ENCODE measurements at places on chromosomes 2 and 18. TPM values are rescaled to one million over a fixed set of nuclear protein-coding genes. Genes with fewer than 3 reads are reported as not detected.

DNA sequence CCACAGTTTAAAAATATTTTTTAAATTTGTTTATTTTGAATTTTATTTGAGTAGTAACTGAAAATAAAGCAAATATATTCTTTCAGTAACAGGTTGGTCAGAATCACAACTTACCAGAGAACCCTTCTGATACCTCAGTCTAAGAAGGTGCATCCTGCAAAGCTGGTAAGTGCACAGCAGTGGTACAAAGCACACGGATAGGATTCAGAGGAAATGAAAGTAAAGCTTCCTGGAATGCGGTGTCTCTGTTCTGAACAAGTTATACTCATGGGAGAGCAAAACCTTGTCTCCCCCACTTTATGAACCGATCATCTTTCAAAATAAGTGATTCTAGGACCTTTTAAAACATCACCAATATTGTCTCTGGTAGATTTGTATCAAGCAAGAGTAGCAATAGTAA lies 398.3 kb downstream of the TMX3 start:
- peak; percentile 15 for DNase-seq

DNA sequence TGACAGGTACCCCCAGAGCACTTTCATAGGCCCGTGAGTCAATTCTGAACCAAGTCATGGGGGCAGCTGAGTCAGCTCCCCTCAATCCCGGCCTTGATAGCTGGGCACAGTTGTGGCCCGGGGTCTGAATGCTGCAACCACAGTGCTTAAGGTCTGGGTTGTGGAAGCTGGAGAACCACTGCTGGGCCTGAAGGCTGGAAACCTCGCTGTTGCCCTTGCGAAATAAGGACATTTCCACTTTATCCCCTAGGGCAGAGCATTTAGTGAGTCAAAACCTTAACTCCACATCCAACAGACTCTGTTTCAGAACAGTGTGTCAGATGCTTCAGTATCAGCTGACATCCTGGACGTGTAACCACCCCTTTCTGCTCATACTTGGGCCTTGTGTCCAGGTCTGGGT lies 58.6 kb downstream of the SP110 start:
- DNase-seq: no peak

- DNase-seq: no peak
These were observed 49.8 kb downstream of the PLB1 start for GRCh38 chr2:28545590-28546200.

- DNase-seq: no peak
These were observed 1090.8 kb downstream of the BCL11A start for GRCh38 chr2:59462422-59463197.

DNA sequence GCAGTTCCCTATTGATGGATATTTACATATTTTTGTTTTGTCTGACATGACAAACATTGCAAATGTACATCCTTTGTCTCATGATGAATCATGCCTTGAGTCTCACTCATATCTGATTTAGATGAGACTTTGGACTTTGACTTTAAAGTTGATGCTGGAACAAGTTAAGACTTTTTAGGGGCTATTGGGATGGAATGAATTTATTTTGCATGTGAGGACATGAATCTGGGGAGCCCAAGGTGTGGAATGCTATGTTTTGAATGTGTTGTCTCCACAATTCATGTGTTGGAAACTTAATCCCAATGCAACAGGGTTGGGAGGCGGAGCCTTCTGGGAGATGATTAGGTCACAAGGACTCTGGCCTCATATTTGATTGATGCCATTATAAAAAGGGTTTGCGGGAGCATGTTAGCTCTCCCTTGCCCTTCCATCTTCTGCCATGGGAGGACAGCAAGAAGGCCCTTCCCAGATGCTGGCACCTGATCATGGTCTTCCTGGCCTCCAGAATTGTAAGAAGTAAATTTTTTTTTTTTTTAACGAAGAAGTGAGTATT lies 29.1 kb upstream of the INO80D start:
- no peak for DNase-seq

GRCh38 chr2:25684577-25685473 lies 11.4 kb upstream of the DTNB start:
- no peak for DNase-seq

DNA sequence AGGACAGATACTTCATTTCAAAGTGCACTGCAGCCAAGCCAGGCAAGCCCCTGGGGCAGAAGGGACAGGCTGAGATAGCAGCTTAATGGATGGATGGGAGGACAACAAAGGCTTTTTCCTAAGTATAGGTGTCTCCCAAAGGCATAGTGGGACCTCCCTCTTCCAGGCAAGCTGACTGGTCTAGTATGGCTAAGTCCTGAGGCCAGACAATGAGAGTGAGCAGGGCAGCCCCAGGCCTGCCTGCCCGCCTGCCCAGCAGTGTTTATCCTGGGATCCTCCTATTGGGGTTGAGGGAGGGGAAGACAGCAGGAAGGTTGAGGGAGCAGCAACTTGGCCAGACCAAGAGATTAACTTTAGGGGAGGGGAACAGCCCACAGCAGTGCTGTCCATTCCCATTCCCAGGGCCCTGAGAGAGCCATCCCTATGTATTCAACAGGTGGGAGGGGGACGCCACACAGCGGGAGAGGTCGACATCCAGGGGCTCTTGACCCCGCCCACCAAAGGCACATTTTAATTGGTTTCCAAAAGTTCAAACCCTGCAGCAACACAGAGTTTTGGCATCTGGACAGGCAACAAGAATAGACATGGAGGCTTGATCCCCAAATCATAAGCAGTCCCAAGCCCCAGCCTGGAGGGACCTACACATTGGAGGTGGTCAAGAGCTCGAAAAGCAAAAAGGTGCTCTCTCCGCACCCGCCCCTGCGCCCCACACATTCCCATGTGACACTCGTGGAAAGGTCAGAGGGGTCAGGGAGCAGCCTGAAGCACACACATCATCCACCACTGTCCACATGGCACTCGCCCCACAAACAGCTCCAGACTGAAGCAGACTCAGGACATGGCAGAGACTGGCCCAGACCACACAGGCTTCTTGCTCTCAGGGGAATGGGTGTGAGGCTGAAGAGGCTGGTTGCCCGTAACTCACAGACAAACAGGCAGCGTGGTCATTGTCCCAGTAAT lies 2.9 kb upstream of the SFXN5 start:
- no peak for DNase-seq

GRCh38 chr18:8084160-8084559 lies 517.0 kb downstream of the PTPRM start:
- DNase-seq: peak; percentile 32

GRCh38 chr2:143128681-143129580 lies at the start of gene ARHGAP15:
ARHGAP15 (plus strand) TSS chr2:143129419.
- DNase-seq: peak; percentile 21

DNA sequence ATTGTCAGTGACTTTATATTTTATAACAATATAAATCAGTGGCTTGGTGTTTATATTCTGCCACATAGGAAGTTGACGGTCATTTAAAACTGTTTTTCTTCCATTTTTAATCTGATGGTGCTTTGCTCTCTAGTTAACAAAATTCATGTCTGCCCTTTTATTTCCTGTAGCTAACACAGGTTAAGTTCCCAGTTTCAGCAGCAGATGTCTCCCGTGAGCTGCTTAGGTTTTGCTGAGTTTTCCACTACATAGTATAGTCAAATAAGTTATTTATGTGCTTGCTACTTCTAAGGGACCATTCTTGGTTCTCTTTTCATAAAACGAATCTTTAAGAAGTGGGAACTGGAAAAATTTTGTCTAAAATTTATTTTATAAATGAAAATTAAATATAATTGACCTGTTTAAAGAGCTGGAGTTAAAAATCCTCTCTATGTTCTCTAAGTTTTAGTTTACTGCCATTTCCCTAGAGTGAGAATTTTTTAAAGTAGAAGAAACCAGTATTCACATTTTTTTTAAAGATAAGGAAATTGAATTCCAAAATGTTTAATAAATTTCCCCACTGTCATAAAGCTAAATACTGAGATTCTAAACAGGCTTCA lies 20.6 kb downstream of the HTR2B start:
- DNase-seq: peak; percentile 67

- DNase-seq: peak; percentile 43
These were observed at the start of gene SESTD1 for GRCh38 chr2:179264368-179265081. SESTD1 (minus strand) TSS chr2:179264832; CDS start chr2:179191841, 72,991 bp downstream.

GRCh38 chr2:152611458-152612231 lies 105.6 kb downstream of the PRPF40A start:
- DNase-seq: peak; percentile 77

- DNase-seq: no peak
These were observed 450.2 kb downstream of the ERBB4 start for GRCh38 chr2:212088353-212088752.

DNA sequence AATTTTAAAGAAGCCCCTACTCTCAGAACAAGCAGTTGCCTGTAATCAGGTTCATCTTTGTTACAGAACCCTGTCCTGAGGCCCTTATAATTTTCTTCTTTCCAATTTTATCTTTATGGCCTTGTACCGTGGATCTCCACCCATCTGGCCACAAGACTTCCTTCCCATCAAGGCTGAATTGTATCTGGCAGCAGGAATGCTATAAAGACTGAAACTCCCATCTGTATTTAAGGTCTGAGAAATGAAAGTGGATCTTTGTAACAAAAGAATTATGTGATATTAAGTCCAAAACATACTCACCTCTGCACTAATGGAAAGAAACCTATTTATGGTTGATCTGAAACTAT lies 91.8 kb downstream of the METTL8 start:
- peak; percentile 61 for DNase-seq

GRCh38 chr2:26532301-26533250 lies 54.7 kb upstream of the OTOF start:
- no peak for DNase-seq

DNA sequence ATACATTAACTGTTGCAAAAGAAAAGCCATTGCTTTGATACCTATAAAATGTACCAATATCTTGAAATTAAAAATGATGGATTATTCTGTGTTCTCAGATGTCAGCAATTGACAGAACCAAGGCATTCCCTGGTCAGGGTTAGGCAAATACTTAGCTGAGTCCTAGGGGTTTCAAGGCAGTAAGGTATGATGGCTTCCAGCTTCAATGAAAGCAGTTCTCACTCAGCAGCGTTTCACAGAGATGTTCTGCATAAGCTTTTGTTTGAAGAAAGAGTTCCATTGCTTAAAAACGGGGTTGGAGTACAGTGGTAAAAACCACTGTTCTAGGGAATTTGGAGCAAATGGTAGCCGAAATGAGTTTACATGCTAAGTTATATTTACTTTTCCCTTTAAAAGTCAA lies 17.0 kb upstream of the KANSL1L start:
- DNase-seq: no peak

GRCh38 chr18:27062802-27063201 lies 122.3 kb downstream of the CHST9 start:
- no peak for DNase-seq

GRCh38 chr2:233833345-233833744 lies 21.0 kb downstream of the HJURP start:
- peak; percentile 50 for DNase-seq

- DNase-seq: no peak
These were observed 103.2 kb upstream of the MMADHC start for GRCh38 chr2:149690825-149691224.

DNA sequence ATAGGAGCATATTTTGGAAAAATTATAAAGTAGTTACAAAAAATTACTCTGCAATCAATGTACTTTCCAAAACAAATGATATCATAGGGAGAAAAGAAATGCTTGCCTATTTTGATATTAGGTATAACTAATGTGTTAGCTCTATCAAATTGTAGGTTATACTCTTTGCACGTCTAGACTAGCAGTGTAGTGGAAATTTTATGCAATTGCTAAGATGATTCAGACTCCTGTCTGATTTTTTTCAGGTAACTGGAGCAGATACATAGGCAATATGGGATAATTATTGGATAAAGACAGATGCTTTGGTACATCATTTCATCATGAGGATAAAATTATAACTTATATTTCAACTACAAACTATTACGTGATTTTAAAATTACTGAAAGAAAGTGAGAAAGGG lies 918.3 kb downstream of the EPHA4 start:
- no peak for DNase-seq

DNA sequence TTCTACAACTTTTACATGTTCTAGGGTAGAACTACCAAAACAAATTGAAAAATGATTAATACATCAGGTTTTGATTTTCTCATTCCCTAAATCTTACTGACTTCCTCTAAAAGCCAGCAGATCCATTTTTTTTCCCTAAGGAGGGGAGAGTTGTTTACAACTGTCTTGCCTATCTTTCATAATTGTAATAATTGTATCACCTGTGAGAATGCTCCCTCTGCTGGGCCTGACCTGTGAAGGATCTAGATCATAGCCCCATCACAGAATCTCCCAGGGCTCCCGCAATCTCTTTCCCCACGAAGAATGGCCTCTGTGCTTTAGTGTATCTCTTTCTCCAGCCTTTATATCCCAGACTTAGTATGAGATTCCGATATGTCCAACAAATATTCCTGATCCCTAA lies 9.1 kb downstream of the LOXL3 start:
- DNase-seq: no peak

DNA sequence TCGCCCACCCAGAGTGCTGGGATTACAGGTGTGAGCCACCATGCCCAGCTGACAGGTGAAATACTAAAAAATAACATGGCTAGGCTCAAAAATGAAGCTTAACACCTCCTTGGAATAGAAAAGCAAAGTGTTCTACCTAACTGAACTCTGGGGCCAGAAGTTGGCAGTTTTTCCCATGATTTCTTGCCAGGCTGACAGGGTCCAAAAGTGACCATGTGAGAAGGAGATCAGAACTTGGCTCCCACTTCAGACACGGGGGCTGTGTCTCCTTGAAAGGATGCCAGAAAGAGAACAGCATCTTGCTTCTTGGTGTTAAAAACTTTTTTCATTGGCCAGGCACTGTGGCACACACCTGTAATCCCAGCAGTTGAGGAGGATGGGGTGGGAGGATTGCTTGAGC lies 47.0 kb downstream of the BMPR2 start:
- DNase-seq: no peak

GRCh38 chr2:220555961-220556630 lies 928.7 kb downstream of the SLC4A3 start:
- DNase-seq: no peak

- no peak for DNase-seq
These were observed 97.2 kb upstream of the GPR45 start for GRCh38 chr2:105144152-105144940.

DNA sequence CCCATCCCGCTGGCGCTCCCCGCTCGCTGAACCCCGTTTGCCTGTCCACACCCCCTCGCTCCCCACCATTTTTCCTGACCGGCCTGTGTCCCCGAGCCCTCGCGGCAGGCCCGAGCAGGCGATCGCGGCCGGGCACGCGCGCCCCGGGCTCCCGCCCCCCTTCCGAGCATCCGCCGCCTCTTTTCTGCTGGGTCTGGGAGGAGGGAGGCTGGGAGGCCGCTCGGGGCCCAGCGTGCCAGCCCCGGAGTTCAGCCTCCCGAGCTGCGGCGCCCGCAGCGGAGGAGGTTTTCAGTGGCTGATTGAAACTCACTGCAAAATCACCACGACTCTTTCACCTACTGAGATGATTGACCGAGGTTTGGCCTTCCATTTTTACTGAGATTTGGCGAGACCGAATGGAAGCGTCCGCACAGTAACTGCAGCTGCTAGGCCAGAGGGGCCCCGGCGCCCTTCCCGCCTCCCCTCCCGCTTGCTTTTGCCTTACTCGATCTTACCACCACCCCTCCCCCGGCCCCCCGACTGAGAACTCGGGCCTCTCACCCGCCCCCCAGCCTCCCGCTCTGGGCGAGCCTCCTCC lies 4.8 kb downstream of the SOX11 start:
- peak; percentile 76 for DNase-seq

CTDSP1 gene
- polyA plus RNA-seq: 82.7 TPM

MTCL1 gene
- 43.1 TPM for polyA plus RNA-seq

CRYGC gene
- polyA plus RNA-seq: not detected

ITPRIPL1 gene
- polyA plus RNA-seq: 6.0 TPM

LOXL3 gene
- 6.7 TPM for polyA plus RNA-seq

ACMSD gene
- polyA plus RNA-seq: 0.85 TPM

RGPD3 gene
- 0.07 TPM for polyA plus RNA-seq

ALPI gene
- not detected for polyA plus RNA-seq

GAREM1 gene
- polyA plus RNA-seq: 7.5 TPM

IL18R1 gene
- 0.50 TPM for polyA plus RNA-seq

PRKD3 gene
- 31.2 TPM for polyA plus RNA-seq
